ENCODE measurements at places on chromosomes 12 and 14.
A peak's percentile ranks its signal among the peaks of the same experiment; 100 is the strongest.

DNA sequence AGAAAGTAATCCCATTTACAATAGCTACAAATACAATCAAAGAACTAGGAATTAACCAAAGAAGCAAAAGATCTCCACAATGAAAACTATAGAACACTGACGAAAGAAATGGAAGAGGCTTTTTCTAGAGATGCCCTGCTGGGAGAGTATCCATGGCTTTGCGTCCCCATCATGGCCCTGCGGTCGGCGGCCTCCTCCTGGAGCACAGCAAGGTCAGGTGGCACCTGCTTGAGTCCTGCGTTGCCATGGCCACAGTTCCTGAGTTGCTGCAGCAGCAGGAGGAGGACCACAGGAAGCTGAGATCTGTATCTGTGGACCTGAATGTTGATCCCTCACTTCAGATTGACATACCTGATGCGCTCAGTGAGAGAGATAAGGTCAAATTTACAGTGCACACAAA, 143.5 kb downstream of the SLC5A8 start:
- DNase-seq = no peak
- H3K4me3 ChIP-seq = no peak overlapping the region
- no peaks in the 10 kb centered on the region for H3K36me3 ChIP-seq
- H3K27ac ChIP-seq = no peak overlapping the region
- no peaks in the 10 kb centered on the region for H3K27me3 ChIP-seq

- H3K27me3 ChIP-seq = no peaks in the 10 kb centered on the region
- H3K4me3 ChIP-seq = peak overlapping the region; percentile 3
- H3K27ac ChIP-seq = no peak overlapping the region
- no peaks in the 10 kb centered on the region for H3K36me3 ChIP-seq
- no peak for DNase-seq
These were observed 144.1 kb upstream of the AMIGO2 start for GRCh38 chr12:47223848-47224213.

- H3K4me3 ChIP-seq = no peak overlapping the region
- H3K27me3 ChIP-seq = no peaks in the 10 kb centered on the region
- H3K27ac ChIP-seq = no peak overlapping the region
These were observed 82.6 kb downstream of the LRRC74A start for GRCh38 chr14:76908834-76909233.

GRCh38 chr14:66037361-66037760, 448.8 kb upstream of the CCDC196 start:
- no peaks in the 10 kb centered on the region for H3K27me3 ChIP-seq
- no peak for DNase-seq
- H3K36me3 ChIP-seq = no peaks in the 10 kb centered on the region
- H3K4me3 ChIP-seq = no peak overlapping the region
- no peak overlapping the region for H3K27ac ChIP-seq

GRCh38 chr12:20044846-20045245, 323.5 kb upstream of the PDE3A start:
- peaks cover 57% of the 10 kb centered on the region for H3K4me1 ChIP-seq
- H3K27ac ChIP-seq = no peak overlapping the region
- H3K4me3 ChIP-seq = no peak overlapping the region
- no peaks in the 10 kb centered on the region for H3K36me3 ChIP-seq
- DNase-seq = no peak

DNA sequence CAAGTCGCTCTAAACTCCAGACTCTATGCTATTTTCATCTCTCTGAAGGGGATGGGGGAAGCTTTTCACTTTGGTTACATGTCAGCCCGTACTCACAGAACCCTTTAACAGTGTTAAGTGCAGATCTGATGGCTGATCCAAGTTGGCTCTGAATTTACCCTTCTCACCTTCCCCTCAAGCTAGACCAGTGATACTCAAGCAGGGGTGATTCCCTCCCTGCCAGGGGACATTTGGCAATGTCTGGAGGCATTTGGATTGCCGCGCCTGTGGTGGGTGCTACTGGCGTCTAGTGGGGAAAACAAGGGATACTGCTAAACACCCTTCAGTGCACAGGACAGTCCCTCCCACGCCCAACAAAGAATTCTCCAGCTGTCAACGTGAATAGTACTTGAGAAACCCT, 6.0 kb upstream of the TEX52 start:
- no peak overlapping the region for H3K4me3 ChIP-seq
- H3K36me3 ChIP-seq = no peaks in the 10 kb centered on the region
- H3K27ac ChIP-seq = no peak overlapping the region
- no peak for DNase-seq
- H3K27me3 ChIP-seq = no peaks in the 10 kb centered on the region
- no peaks in the 10 kb centered on the region for H3K4me1 ChIP-seq

Data from thoracic aorta (tissue), 2 donors.